ENCODE measurements at places on chromosomes 3 and 15.

- no peak for DNase-seq
Observed at GRCh38 chr3:72798552-72799195, 49.6 kb downstream of the SHQ1 start.

- no peak for DNase-seq
Observed at GRCh38 chr3:50530001-50530970, 26.9 kb upstream of the CACNA2D2 start.

DNA sequence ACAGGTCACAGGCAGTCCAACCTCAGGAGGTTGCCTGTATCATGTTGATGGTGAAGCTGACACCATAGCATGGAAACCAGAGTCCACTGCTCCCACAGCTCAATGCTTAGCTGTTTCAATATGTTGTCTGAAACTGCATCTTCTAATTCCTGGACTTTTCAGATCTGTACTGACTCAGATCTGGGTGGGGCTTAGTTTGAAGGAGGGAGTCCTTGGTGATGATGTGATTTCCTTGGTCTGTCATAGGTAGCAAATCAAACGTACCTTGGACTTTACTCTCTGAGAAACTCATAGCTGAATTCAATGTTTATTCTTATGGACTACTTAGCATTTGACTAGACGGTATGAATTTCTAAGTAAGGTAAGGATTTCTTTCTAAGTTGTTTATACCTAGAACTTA lies at the start of gene HHLA2:
HHLA2 (plus strand) TSS at position 310 of the 400 bp plus-strand sequence. CDS start 55,266 bp downstream, outside the sequence.
- DNase-seq: no peak

GRCh38 chr3:156323466-156323865 lies 203.1 kb downstream of the KCNAB1 start:
- DNase-seq: no peak

DNA sequence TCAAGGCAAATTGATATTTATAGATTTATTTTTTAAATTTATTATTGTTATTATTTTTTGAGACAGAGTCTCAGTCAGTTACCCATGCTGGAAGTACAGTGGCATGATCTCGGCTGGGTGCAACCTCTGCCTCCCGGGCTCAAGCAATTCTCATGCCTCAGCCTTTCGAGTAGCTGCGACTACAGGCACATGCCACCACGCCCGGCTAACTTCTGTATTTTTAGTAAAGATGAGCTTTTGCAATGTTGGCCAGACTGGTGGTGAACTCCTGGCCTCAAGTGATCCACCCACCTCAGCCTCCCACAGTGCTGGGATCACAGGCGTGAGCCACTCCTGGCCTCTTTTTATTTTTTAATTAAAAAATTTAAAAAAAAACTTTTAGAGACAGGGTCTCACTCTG lies 19.0 kb downstream of the SPG21 start:
- DNase-seq: no peak

DNA sequence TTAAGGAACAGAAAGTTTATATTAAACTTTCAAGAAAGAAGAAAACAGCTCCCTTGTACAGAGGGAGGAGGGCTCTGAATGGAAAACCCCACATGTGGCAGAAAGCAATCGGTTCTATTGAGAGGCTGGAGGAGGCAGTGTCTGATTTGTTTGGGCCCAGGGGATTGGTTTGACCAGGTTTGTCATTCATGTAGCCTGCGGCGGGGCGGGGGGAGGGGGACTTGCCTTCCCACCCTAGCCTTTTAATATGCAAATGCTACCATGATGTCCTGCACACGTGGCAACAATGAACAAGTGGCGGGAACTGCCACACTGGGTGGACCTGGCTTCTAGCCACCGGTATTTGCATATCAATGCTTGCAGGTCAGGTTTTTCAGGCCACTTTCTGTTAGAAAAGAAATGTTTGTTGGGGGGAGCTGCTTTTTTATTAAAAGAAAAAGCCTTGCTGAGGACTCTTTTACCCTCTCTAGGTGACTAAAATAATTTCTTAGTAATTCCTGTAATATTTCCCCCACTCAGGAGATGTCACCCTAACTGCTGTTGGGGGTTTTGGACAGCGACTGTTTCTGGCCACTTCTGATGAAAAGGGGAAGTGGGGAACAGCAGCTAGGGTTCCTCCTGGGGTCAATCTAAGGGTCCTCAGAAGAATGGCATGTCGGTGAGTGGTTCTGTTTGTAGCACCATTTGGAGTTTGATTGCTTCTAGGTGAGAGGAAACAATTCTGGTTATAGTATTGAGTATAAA lies 691.2 kb downstream of the TBL1XR1 start:
- no peak for DNase-seq

Measured in globus pallidus (tissue), 1 donor.